ENCODE measurements at places on chromosomes 1 and 21. TPM values are rescaled to one million over a fixed set of nuclear protein-coding genes. Genes with fewer than 3 reads are reported as not detected.

DNA sequence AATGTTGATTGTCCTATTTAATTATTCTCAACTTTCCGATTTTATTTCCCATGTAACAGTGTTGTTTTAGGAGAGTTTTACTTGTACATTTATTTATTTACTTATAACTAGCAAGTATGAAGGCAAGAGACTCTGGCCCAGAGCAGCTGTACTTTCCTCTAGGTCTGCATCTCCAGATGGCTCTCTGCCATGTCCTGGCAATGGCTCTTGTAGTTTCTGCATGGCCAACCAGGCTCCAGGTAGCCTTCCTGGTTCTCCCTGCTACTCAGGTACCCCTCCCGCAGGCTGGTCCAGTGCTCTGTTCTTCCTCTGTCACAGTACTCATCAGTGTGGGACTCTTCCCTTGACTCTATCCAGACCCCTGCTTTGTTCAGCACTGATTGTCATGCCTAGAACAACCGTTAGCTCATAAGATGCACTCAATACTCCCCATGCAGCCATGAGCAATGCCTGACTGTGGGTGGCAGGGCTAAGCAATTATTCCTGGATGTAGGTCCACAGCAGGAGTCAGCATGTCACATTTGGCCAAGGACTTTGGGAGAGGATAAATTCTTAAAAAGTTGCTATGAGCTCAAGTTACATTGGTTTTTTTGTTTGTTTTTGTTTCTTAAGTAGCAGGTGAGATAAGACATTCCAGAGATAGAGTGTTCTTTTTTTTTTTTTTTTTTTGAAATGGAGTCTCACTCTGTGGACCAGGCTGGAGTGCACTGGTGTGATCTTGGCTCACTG, 10.9 kb upstream of the IL20 start:
- no peak for DNase-seq

DNA sequence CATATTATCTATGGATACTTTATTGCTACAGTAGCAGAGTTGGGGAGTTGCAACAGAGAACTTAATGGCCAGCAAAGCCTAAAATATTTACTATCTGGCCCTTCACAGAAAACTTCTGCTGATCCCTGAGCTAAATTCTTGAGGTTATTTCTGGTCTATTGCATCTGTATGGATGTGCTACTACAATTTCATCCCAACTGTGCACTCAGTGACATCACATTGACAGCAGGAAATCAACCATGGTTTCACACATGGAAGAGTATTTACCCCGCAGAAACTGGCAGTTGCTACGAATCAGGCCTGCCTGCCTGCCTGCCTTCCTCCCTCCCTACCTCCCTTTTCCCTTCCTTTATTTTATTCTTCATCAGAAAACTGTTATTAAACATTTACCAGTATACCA, 12.1 kb downstream of the CLCA2 start:
- DNase-seq: no peak

- no peak for DNase-seq
Measured at GRCh38 chr1:117834416-117834815, 95.0 kb downstream of the GDAP2 start.

GRCh38 chr1:236201786-236202185, 59.4 kb downstream of the GPR137B start:
- DNase-seq: no peak

- DNase-seq: no peak
Measured at GRCh38 chr1:204818998-204819397, 51.7 kb upstream of the NFASC start.

GRCh38 chr1:84737590-84737989, 47.3 kb upstream of the SSX2IP start:
- DNase-seq: no peak

GRCh38 chr21:45502600-45502999, 39.6 kb downstream of the SLC19A1 start:
- no peak for DNase-seq

The C1orf50 gene
- total RNA-seq: 3.2 TPM

The GJA4 gene
- total RNA-seq: 2.9 TPM

Measured in lower leg skin (tissue), 4 donors.